ENCODE measurements at places on chromosomes 7 and 10. TPM values are rescaled to one million over a fixed set of nuclear protein-coding genes. Genes with fewer than 3 reads are reported as not detected.

Gene SPDYE1
- not detected for total RNA-seq

Gene HNRNPF
- 160 TPM for total RNA-seq

Gene MRLN
- not detected for total RNA-seq

Gene HTR5A
- not detected for total RNA-seq

Gene ANXA8
- total RNA-seq: 0.16 TPM

Gene FAM237B
- total RNA-seq: not detected

Gene ITIH5
- total RNA-seq: not detected

Gene SLC26A5
- not detected for total RNA-seq

Gene PPP1R3C
- 46.4 TPM for total RNA-seq
